ENCODE measurements at places on chromosomes 6 and 20.

DNA sequence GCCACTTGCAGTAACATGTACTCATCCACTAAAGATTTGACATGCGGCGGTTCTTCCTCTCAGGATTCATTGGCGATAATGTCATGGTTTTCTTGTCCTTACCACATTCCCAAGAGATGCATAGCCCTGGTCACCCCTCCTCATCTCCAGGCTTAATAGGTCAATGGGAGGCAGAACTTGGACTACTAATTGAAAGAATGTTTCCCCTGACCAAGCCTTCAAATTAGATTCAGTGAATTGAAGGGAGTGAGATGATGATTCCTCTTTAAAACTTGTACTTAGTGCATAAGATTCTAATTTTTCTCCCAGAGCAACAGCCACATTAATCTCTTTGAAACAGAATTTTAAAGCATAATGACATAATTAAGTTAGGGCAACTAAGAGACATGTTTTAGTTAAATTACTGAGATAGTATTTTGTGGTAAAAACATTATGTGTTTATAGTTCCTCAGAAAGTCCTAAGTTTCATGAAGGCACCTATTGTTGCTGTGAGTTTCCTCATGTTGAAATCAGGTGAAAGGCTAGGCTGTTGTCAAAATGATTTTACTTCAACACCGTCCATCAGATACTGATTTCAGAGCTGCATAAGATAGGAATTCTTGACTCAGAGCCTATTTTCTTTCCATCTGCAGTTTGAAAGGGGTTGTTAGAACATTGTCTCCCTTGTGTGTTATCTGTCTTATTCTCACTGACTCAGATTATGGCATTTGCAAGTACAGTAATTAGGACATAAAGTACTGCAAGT, 48.5 kb downstream of the STK4 start:
- no peak for DNase-seq

GRCh38 chr6:136961848-136962247, 39.7 kb downstream of the SLC35D3 start:
- DNase-seq: no peak

DNA sequence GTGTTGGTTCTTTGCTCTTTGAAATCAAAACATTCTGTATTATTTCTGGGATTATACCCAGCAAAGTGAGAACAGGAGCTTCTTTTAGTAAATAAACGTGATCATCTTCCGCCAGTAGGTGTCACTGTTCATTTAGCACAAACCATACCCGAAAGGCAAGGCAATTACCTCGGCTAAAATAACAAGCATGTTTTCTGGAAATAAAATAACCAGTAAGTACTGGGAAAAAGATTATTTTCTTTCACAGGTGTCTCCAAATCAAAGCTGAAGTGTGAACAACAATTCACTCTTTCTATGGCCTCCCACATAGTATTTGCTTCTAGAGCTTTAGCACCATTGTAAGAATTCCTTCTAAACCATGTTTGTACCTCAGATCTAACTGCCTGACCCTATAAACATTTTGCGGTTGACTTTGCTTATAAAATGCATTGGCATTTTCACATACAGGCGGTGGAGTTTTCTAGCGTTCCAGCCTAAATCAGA, 144.6 kb upstream of the AGPAT4 start:
- DNase-seq: peak; percentile 50

DNA sequence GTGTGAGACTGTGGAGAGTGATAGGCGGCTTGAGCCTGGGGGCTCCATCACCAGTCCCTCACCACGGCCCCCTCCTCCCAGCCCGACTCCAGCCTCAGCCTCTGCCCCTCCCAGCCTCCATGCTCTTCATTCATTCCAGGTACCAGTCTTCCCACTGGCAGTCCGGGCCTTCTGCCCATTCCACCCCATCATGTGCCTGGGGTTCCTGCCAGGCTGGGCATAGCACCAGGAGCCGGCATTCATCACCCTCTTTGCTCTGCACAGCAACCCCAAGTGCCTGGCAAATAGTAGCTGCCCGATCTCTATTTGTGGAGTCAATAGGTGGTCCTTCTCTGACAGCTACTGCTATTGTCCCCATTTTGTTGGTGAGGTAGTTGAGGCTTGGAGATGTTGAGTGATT, 39.6 kb upstream of the GTSF1L start:
- no peak for DNase-seq

- DNase-seq: no peak
Observed at GRCh38 chr6:17385660-17386059, 7.7 kb upstream of the CAP2 start.

GRCh38 chr6:89110284-89110683, 7.6 kb downstream of the SRSF12 start:
- DNase-seq: no peak

GRCh38 chr6:10141746-10142443, 273.0 kb downstream of the TFAP2A start:
- no peak for DNase-seq

DNA sequence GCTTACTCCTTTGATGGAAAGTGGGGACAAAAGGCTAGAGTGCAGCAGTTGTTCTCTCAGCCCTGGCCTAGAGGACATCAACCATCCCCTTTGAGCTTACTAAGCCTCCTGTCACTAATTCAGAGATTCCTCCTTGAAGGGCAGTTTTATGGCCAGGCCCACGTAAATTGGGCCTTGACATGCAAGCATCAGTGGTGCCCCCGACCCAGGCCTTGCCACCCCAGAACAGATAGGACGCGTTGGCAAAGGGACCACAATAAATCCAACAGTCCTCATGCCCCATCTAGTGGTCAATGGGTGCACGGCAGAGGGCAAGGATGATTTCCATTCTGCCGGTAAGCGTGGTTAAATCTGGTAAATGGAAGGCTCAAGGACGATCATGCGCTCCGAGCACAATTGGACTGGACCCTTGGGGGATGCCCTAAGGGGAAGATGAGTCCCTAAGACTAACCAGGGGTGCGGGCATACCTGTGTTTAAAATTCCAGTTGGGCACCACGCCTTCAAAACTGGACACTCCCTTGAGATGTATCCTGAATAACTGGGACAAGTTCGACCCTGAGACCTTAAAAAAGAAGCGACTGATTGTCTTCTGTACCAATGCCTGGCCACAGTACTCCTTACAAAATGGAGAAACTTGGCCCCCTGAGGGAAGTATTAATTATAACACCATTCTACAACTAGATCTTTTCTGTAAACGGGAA, 32.6 kb downstream of the CEP85L start:
- peak; percentile 35 for DNase-seq

DNA sequence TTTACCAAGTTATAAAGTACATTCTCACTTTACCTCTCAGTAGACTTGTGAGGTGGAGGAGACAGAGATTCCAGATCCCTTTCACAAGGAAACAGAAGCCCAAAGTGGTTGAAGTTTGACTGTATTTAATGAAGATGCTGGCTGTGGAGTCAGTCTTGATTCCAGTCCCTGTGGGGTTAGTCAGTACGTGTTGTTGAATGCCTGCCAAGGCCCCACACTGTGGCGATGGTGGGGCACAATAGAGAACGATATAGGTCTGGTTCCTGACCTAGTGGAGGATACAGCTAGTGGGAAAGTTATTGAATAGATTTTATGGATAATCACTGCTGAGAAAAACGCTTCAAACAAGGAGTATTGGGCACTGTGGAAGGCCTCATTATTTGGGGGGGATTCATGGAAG, 71.4 kb downstream of the LRRC1 start:
- DNase-seq: no peak

GRCh38 chr20:19692685-19693119, 65.4 kb upstream of the RIN2 start:
- DNase-seq: peak; percentile 61

- DNase-seq: no peak
Observed at GRCh38 chr6:91106083-91106482, 519.2 kb upstream of the MAP3K7 start.

GRCh38 chr6:10412461-10413261, 2.2 kb downstream of the TFAP2A start:
- peak; percentile 30 for DNase-seq

DNA sequence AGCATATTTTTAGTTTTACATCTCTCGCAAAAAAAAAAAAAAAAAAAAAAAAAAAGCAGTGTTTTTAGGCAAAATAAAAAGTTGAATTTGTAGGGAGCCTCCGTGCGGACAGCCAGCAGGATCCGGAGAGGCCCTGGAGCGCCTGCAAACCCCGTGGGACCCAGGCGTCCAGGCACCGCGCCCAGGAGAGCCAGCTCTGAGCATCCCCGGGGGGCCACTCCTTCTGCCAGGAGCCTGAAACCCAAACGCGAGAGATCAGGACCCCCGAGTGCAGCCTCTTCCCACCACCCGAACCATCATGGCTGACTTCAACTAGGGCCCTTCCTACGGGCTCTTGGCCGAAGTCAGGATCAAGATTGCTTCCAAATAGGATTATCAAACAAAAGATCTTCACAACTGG, 54.1 kb upstream of the LY86 start:
- no peak for DNase-seq

GRCh38 chr20:15071085-15071808, 733.8 kb upstream of the FLRT3 start:
- DNase-seq: no peak

DNA sequence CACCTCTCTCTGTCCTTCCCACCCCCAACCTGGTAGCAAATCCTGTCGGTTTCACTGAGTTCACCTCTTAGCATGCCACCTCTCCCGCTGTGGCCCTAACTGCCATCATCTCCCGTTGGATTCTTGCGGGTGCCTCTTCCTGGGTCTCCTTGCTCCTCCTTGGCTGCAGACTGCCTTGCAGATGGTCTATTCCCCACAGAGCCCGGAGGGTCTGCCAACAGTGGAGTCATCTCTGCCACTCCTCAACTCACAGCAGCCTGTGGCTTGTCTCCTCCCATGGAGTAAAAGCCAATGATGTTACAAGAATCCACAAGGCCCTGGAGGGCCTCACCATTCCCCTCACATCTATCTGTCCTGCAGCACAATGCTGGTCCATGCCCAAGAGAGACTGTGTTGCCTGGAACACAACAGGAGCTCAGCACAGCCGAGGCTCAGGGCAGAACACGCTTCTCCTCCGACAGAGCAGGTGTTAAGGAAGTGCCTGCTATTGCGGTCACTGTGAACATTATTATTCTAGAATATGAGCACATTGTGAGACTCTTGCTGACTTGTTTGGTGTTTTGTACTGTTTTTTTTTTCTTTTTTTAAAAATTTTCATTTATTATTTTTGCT, 241.8 kb upstream of the SULF2 start:
- peak; percentile 54 for DNase-seq

DNA sequence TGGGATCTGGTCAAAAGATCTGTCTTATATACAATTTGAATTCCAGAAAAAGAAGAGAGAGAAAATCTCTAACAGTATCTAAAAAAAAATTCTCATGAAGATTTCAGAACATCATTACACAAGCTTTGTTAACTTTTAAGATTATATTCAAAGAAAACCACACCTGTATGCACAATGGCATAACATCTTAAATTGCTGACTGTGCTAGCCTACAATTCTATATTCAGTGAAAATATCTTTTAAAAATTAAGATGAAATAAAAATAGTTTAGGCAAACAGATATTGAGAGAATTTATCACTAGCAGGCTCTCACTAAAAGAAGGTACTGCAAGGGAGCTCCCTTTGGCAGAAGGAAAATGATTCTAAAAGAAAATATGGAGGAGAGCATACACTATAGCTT, 100.3 kb downstream of the BCKDHB start:
- DNase-seq: no peak

- DNase-seq: no peak
Observed at GRCh38 chr6:140138311-140139010, 764.0 kb upstream of the CITED2 start.

GRCh38 chr20:3404402-3404801, 3.1 kb downstream of the DNAAF9 start:
- DNase-seq: no peak

All from RPMI8226 (cell line).